ENCODE measurements at places on chromosomes 3 and 15.

- no peak for DNase-seq
These were observed 1.2 kb upstream of the MME start for GRCh38 chr3:155078711-155079467.

GRCh38 chr3:124837730-124838186, 49.4 kb downstream of the ITGB5 start:
- no peak for DNase-seq

- no peak for DNase-seq
These were observed 61.0 kb downstream of the IQSEC1 start for GRCh38 chr3:13012221-13012691.

DNA sequence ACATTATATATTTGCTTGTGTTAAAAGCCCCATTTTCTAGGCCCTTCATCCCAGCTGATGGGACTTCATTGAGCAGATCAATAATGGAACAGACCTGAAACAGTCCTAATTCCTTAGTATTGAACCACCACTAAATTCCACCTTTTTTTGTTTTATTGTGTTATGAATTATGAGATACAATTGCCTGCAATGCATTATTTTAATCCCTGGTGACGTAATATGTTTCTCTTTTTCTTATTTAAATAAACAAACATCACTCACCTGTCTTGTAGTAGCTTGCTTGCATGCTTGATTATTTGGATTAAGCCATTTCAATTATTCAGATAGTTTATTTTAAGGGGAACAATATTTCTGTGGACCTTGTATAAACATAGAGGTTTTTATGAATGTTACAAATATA, 40.7 kb upstream of the GMNC start:
- no peak for DNase-seq

GRCh38 chr15:77087213-77087612, 16.3 kb upstream of the TSPAN3 start:
- no peak for DNase-seq

- DNase-seq, result no peak
These were observed 17.1 kb downstream of the RBP1 start for GRCh38 chr3:139522421-139522820.
